ENCODE measurements at places on chromosomes 16 and 17.

GRCh38 chr17:81427173-81428120, 32.2 kb downstream of the BAHCC1 start:
- DNase-seq: no peak

DNA sequence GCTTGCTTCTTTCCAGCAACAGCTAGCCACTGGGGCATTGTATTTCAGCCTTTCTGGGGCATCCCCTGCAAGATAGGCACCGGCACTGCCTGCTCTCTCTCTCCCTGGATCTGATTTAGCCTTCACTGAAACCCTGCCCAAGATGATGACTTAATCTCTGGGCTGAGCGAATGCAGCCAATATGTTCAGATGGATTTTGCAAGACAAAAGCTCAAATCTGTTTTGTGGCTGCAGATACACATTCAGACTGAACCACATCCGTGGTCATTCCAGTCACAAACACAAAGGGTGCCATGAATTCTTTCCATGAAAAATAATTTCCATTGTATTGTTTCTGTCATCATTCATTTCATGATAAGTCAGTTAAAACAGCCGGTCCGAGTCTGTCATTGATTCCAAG, 24.2 kb downstream of the SOST start:
- no peak for DNase-seq

DNA sequence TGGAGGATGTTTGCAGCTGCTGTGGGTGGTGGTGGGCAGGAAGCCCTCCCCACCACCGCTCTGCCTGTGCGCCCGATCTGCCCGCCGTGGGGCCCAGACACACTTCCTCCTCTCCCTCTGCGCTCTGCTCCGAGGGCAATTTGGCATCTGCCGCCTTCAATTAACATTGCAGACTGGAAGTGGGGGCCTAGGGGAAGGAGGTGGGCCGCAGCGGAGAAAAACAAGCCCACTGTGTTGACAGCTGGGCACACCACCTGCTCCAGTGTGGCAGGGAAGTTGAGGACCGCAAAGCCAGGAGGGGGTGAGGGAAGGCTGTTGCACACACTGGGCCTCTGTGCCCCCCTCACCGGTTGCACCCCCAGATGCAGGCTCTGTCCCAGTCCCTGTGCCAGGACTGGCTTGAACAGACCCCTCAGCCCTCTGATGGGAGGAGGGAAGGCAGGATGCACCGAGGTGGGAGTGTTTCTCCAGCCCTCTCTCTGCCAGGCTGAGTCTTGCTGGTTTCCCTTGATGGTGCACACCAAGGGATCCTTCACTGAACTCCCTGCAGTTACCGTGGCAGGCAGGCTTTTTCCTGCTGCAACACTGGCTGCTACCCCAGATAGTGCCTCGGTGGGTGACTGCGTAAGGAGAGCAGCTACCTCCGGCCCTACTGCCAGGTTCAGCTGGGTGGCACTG, 72.8 kb upstream of the MED9 start:
- no peak for DNase-seq

DNA sequence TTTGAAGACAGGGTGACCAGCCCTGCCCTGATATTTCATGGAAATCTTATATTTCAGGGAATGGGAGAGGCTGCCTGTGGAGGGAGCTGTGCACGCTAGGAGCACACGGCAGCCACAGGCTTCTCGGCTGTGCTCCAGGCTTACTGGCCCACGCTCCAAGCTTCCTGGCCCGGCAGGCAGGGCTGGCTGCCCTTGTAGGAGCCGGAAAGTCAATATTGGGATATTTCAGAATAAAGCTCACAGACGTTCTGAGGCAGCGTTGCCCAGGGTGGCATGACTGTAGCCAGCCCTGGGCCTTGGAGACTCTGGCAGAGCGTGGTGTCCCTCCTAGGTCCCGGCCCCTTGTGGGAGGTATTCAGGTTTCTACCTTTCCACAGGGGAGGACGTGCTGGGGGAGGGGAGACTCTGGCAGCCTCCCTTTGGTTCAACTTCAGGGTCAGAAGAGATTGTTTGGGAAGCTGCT, 95.6 kb downstream of the NPIPB11 start:
- DNase-seq: no peak

DNA sequence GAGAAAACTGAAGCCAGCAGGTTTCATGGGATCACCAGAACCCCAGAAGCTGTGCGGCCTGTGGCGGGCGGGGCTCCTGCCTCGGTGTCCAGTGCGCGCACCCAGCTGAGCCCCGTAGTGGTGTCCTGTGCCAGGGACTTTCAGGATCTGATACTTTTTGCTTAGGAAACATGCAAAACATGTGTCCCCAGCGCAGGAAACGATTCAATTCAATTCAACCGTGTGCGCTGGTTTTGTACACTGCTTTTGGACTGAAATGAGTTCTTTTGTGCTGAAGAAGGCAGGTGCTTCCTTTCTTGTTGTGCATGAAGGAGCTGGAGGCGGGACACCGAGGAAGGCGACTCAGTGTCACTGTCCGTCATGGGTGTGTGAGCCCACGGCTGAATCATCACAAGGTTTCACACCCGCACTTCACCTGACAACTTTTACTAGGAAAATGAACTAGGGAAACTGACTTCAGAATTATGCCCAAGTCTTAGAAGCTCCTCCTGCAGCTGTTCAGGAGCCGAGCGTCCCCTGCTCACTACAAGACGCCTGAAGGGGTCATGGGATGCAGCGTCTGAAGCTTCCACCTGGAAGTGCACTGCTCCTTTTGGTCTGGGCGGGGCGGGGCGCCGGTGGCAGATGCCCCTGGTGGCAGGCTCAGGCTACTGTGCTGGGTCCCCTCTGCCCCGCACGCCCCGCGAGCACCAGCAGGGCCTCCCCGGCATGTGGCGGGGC, 31.4 kb upstream of the ZNF750 start:
- DNase-seq: no peak

DNA sequence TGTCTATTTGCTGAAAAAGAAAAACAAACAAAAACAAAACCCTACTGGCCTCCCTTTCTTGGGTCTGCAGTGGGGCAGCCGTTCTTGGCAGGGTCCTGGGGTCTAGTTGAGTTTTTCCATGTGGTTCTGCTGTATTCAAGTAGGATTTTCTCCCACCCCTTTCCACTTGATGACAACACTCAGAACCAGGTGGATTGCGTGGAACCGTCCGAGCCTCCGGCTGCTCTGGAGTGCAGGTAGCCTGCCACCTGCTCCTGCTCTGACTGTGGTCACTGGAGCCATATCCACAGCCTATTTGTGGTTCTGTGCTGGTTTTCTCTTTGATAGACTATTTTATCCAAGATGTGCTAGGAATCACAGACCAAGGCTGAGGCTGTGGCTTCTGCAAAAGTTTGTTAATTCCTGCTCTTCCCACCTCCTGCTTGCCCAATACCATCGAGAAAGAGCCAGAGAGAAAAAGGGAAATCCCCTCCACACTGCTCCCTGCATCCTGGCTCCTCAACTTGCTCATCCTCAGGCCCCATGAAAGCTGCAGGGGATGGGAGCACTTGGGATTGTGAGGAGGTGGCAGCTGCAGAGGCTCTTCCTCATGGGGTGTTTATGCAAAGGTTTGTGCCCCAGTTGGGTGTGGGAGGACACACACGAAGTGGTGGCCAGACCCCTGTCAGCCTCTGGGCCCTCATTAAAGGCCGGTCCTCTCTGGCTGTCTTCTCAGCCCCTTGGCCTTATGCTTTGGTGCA, 377.8 kb upstream of the TNRC6C start:
- DNase-seq: no peak

GRCh38 chr16:3564130-3564888, 12.9 kb downstream of the NLRC3 start:
- DNase-seq: no peak

DNA sequence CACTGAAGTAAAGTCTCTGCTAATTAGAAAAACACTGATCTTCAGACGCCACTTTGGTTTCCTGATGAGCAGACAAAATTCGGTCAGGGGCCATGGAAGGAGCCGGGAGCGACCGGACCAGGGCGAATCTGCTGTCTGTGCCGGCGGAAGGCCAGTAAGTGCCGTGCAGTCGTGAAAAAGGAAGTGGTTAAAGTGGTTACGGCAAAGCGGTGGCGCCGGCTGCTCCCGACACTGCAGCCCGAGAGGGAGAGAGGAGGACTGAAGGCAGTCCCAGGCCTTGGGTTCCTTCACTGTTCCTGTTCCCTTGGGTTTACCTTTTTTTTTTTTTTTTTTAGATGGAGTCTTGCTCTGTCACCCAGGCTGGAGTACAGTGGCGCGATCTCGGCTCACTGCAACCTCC, 17.3 kb upstream of the HEXD start:
- DNase-seq: no peak

GRCh38 chr17:51013322-51013721, 107.3 kb downstream of the SPAG9 start:
- DNase-seq: no peak

GRCh38 chr16:74019612-74020011, 277.0 kb upstream of the PSMD7 start:
- DNase-seq: no peak

DNA sequence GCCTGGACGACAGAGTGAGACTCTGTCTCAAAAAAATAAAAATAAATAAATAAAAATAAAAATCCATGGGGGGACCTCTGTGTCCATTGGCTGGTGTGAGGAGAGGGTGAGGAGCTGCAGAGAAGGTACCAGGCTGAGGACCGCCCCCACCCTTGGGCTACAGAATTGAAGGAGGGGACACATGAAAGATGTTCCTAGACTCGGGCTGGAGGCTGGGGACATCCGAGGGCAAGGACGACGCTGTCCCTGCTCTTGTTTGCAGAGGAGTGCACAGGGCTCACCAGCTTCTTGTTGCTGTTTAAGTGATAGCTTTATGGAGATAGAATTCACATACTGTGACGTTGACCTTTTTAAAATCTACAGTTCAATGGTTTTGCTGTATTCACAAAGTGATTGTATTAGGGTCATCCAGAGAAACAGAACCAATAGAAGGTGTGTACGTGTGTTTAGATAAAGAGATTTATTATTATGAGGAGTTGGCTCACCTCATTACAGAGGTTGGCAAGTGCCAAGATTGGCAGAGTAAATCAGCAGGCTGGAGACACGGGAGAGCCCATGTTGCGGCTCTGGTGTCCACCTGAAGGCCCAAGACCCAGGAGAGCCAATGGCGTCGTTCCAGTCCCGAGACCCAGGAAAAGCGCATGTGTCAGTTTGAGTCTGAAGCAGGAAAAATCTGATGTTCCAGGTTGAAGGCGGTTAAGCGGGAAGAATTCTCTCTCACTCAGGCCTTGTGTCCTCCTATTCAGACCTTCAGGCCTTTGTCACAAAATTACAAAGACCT, 320.7 kb downstream of the SEC14L1 start:
- no peak for DNase-seq

GRCh38 chr17:50502301-50502990, 5.8 kb upstream of the MYCBPAP start:
- no peak for DNase-seq

DNA sequence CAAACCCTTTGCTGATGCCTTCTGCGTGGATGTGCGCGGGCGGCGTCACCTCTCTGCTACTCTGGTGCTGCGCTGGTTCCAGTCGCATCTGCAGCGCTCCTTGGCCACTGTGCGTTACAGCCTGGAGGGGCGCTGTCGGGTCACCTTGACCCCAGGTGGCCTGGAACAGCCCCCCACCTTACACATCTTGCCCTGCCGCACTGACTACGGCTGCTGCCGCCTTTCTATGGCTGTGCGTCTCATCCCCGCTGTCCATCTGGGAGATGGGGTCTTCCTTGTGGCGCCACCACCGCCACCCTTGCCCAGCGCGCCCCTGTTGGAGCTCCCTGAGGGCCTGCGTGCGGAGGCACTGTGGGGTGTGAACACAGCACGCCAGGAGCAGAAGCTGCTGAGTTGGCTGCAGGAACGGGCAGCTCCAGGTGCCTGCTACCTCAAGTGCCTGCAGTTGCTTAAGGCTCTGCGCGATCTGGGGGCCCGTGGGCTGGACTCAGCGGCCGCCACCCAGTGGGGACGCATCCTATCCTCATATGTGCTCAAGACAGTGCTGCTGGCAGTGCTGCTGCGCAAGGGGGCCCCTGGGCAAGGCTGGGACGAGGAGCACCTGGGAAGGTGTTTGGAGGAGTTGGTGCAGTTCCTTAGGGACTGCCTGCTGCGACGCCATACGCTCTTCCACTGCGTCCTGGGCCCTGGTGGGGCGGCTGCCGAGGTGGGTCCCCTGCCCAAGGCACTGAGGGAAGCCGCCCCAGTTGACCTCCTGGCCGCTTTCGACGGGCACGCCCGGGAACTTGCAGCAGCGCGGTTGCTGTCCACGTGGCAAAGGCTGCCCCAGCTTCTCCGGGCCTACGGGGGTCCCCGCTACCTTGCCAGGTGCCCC, 1.6 kb downstream of the ITPRIPL2 start:
- DNase-seq: no peak

GRCh38 chr17:61806081-61806828, 57.1 kb downstream of the BRIP1 start:
- DNase-seq: no peak

DNA sequence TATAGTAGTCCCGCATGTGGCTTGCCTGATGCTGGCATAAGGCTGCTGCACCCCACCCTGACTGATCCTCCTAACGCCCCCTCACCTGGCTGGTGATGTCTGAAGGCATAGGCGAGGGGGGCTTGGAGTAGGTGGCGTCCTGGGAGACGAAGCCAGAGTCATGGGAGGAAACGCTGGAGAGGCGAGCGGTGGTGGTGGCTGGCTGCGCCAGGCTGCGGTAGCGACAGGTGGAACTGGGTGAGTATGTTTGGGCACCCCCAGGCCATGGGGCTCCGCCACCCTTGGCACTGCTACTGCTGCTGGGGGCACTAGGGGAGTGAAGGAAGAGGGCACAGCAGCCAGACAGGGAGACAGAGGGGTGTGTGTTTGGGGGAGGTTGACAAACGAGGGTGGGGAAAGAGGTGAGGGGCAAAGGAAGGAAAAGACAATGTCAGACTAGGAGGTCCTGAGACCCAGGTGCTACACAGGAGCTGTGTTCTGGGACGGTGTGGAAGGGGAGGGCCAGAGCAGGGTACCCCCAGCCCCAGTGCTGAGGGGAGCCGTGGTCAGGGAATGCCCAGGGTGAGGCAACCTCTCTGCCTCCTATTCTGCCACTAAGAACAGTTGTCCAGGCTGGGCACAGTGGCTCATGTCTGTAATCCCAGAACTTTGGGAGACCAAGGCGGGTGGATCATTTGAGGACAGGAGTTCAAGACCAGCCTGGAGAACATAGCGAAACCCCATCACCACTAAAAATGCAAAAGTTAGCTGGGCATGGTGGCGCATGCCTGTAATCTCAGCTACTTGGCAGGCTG, 11.4 kb downstream of the MTSS2 start:
- DNase-seq: no peak

GRCh38 chr17:44539673-44540072, 17.6 kb upstream of the FZD2 start:
- no peak for DNase-seq

DNA sequence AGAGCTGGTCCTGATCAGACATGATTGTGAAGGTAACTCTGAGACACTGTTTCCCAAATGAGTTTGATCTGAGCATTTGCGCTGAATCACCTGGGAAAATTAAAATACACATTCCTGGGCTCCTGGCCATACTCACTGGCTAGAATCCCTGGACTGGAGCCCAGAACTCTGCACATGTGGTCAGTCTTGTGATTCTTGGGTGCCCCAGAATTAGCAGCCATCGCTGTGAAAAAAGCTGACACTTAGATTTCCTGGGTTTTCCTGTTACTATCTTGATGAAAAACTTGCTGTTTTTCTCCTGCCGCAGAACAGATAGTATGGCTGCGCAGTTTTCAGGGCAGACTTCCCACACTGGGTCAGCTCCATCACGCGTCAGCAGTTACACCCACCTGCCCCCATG, 24.6 kb downstream of the NECAB2 start:
- DNase-seq: no peak

- peak; percentile 76 for DNase-seq
These were observed 1.4 kb upstream of the HS3ST3B1 start for GRCh38 chr17:14299280-14300141.
